A549 treated with CpdA at 1 μM for 4 hours (cell line): ENCODE measurements at places on chromosomes 11 and 22. TPM values are rescaled to one million over a fixed set of nuclear protein-coding genes. Genes with fewer than 3 reads are reported as not detected.

DBX1 gene
- not detected in 5 replicates for total RNA-seq

GLB1L3 gene
- total RNA-seq: not detected in 5 replicates

KCNJ4 gene
- 0.07 to 0.20 TPM (median 0.11 TPM) in 5 replicates for total RNA-seq

SLC22A12 gene
- total RNA-seq: not detected in 5 replicates

INSC gene
- total RNA-seq: not detected in 5 replicates

PGA4 gene
- total RNA-seq: not detected in 5 replicates

CCT8L2 gene
- not detected in 5 replicates for total RNA-seq

PKDREJ gene
- total RNA-seq: not detected in 5 replicates

PGR gene
- not detected in 5 replicates for total RNA-seq

CCS gene
- 24.2 to 30.2 TPM (median 26.9 TPM) in 5 replicates for total RNA-seq

GAL3ST1 gene
- total RNA-seq: 6.6 to 9.7 TPM (median 7.9 TPM) in 5 replicates

TMEM86A gene
- 0.31 to 0.64 TPM (median 0.58 TPM) in 5 replicates for total RNA-seq
